ENCODE measurements at places on chromosomes 4 and X.

GRCh38 chr4:100483796-100484195 lies 34.0 kb downstream of the EMCN start:
- no peak for DNase-seq

- no peak for DNase-seq
Observed at GRCh38 chrX:133888984-133889383, 96.4 kb downstream of the GPC3 start.

DNA sequence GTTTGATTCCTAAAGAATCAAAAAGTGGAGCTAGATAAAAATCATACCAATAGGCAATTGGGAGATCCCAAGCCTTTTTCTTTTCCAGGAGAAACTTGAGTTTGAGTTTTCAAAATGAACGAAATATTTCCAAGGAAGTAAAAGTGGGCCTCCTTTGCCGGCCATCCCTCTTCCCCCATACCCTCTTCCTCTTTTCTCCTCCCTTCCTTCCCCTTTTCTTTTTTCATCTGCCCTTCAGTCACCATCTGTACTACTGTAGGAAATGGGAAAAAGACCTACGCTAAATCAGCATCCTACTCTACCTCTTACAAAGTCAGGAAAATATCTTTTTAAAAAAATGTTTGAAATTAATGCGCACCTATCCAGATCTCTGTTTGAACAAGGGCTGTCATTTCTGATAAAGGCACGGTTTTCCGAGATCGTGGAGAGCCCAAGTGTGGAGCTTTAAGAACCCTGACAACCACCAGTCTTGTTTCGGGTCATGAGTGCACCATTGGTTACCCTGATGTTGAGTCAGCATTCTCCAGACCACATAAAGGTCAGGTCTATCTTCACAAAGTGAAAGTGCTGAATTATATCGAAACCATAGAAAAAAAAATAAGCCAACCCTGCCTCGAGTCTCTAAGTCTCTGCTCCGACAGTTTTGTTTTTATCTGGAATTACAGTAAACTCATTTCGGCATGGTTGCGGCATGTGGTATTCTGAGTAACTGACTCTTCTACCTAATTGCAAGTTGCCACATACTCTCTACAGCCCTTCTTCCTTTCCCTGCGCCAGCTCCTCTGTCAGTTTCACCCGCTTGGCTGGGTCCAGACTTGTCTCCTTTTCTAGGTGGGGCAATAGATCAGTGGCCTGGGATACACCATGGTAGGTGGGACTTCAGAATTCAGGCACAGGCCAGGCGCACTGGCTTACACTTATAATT lies 140.2 kb upstream of the KLF3 start:
- peak; percentile 38 for DNase-seq

DNA sequence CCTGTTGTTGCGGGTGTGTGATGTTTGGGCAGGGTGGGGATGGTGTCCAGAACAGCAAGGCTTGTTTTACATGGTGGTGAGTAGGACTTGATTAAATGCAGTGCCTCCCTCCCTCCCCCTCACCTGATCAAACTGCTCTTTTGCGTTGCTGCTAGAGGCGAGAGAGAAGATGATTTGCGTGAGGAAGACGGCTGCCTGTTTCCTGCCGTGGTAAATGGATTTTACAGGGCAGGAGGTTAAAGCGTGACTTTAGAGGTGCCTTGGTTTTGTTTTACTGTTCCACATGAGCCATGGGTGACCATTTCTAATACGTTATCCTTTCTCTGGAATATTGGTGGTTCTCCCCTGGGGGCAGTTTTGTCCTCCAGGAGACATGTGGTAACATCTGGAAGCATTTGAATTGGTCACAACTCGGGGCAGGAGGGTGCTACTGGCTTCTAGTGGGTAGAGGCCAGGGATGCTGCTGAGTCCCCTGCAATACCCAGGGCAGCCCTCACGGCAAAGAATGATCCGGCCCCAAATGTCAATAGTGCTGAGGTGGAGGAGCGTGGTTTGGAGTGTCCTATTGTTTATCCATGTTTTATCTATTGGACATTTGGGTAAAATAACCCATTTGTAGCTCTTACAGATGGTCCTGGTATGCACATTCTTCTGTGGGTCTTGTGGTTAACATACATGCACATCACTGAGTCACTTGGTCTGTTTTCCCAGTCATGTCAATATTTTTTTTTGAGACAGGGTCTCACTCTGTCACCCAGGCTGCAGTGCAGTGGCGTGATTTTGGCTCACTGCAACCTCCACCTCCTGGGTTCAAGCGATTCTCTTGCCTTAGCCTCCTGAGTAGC lies 73.7 kb downstream of the SHROOM2 start:
- DNase-seq = no peak

- DNase-seq = no peak
Observed at GRCh38 chr4:94523617-94524016, 71.9 kb downstream of the PDLIM5 start.

GRCh38 chr4:121185960-121186359 lies 21.8 kb upstream of the TNIP3 start:
- DNase-seq = no peak

- DNase-seq = no peak
Observed at GRCh38 chrX:21700967-21701366, 42.8 kb upstream of the KLHL34 start.

- no peak for DNase-seq
Observed at GRCh38 chr4:158410272-158410671, 111.4 kb upstream of the RXFP1 start.

DNA sequence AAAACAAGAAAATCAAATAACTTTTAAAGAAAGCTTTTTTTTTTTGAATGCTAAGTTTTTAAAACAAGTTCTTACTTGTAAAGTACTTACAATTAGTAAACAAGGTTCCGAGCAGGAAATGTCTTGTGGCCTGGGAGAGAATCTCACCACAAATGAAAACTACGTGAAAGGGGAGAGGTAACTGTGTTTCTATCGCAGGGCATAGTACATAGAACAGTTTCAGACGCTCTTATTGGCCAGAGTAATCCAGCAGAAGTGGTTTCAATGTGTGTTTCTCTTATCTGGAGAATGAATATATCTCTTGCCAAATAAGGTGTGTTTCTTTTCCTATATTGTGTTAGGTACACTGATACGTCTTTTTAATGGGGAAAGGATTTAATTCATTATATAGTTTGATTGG lies at the start of gene PLAC8:
TSS of gene PLAC8 (minus strand) at position 154 of the 400 bp plus-strand sequence. CDS start 6,808 bp downstream, outside the sequence.
- DNase-seq = no peak

DNA sequence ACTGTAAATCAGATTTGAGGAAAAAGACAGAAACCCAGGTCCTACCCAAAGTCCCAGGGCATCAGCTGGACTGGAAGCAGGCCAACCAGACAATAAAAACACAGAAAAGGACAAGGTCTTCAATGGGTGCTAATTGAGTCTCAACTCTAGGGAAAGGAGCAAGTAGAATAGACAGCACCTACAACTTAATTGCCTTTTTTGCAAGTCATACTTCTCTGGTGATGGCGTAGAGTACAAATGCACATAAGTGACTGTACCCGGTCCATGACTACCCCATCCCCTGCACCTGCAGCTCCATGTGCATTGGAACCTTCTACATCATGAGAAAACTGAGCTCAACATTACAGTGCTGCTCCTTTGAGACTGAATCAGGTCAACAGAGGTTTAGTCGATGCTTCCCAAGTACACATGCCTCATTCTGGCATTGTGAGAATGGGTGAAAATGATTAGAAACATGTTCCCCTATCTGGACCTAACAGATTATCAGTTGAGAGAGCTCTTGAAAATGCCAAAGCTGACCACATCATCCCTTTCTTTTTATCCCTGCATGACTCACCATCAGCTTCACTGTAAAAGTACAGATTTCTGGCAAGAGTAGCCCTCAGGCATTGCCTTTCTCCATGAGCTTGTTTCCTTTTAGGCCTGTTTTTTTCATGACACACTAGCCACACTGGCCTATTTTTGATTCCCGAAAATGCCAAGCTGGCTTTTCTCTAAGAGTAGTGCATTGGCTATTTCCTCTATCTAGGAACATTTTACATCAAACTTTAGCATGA lies 298.3 kb downstream of the HS3ST1 start:
- DNase-seq = no peak

DNA sequence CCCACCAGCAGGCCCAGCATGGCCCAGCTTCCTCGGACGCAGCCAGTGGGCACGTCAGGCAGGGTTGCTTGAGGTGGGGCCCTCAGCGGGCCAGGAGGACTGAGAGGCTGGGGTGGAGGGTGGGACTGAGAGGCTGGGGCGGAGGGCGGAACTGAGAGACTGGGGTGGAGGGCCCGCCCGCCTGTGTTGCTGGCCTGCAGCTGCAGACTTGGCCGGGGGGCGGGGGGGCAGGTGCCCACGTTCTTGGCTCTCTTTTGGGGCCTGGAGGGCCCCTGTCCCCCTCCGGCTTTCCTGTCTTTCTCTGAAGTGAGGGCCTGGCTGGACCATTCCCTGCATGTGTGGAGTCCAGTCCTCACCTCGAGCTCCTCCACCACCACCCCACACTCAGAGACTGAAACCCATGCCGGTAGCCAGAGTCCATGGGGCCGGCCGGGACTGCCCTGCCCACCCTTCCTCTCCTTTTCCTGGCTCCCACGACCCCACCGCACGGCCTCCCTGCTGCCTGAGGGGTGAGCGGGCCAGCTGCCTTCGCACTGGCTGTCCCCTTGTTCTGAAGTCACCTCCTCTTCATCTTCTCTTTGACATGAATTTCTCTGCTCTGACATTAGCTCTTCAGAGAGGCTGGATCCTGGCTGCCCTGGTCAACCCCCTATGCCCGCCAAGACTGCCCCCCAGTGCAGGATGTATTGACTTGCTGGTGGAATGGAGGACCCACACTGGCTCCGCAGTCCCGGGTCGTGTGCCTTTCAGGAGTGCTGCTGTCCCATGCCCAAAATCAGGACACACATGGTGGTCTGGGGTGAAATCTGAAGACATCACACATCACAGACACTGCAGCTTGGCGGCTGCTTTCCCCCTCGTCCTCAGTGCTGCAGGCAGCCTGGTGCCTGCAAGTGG lies 10.1 kb upstream of the NKX1-1 start:
- DNase-seq = no peak

- no peak for DNase-seq
Observed at GRCh38 chr4:3773552-3774001, 7.4 kb downstream of the ADRA2C start.

- no peak for DNase-seq
Observed at GRCh38 chr4:165380805-165381204, 2.0 kb downstream of the CPE start.

DNA sequence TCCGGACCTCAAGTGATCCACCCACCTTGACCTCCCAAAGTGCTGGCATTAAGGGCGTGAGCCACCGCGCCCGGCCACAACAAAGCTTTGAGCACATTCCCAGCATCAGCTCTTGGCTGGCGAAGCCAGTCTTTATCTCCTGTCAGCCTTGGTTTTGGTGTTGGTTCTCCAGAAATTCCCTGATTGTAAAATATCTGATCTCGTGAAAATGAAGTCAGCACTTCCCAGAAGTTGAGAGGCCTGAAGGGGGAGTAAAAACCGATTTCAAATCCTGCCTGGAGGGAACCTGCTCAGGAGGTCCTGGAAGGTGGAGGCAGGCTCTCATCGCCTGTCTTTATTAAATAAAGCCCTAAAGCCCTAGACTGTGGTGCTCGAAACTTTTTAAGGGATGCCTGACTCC lies 33.6 kb downstream of the PTTG2 start:
- DNase-seq = no peak

- DNase-seq = no peak
Observed at GRCh38 chr4:88672987-88673386, 24.6 kb downstream of the NAP1L5 start.

GRCh38 chrX:138917781-138918180 lies 206.3 kb upstream of the FGF13 start:
- no peak for DNase-seq

DNA sequence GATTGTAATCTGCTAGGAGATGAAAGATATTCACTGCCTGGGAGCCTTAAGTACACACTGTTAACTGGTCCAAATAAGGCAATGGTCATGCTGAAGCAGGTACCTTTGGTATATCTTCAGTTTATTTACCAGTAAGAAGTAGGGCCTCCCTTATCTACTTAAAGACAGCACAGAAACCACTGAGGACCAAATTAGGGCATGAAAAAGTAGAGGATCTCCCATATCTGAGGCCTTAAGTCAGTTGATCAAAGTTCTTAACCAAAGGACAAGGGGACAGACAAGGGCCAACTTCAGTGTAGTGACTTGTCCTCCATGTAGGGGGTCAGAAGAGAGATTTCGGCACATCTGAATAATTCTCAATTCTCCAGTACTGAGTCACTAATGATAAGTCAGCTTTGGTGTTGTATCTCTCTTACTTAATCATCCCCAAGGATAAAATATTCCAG lies 59.1 kb downstream of the AMELX start:
- no peak for DNase-seq

DNA sequence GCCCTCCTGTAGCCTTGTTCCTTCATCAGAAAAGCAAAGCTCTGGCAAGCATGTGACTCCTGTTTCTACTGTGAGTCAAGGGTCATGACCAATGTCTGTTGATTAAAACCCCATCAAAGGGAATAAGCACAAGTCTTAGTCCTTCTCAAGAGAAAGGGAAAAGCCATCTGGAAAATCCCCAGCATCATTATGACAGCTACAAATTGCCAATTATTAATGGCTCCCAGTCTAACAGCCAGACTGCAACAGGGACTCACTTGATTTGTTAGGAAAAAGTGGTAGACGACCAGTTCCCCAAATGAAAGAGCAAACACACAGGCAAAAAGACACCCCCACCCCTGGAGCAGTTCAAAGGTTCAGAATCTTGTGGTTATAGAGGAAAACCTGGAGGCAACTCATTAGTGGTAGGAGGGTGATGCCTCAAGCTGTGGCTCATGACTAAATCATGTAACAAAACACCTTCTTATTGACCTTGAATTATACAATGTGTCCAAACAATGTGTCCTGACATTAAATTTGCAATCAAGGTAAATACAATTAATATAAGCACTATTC lies 315.7 kb downstream of the HNRNPD start:
- no peak for DNase-seq

DNA sequence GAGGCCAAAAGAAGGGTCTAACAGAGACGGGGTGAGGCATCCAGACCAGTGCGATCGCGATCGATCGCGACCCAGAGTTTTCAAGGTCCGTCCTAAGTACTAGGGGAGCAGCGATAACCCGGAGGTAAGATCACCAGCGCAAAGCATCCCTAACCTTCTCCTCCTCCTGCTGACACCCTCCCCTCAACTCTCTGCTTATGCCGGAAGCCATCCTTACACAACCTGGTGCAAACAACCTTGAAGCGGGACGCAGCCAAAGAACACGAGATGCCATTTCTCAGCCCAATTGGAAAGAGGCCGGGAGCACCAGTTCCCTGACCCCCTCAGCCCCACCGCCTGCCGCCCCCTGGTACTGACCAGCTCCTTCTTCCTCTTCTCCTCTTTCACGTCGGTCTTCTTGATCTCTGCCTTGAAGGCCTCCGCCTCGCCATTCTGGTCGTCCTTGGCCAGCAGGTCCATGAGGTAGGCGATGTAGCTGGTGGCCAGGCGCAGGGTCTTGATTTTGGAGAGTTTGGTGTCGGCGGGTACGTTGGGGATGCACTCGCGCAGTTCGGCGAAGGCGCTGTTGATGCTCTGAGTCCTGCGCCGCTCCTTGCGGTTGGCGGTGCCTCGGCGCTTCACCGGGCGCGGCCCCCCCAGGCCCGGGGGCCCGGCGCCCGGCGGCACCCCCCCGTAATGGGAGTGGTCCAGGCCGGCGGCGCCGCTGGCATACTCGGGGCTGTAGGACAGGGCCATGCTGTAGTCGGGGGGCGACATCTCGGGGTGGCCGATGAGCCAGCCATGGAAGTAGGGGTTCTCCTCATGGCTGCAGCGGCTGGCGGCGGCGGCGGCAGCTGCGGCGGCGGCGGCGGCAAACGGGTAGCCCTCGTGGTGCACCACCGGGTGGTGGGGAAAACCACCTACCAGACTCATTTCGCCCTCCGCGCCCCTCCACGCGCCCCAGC lies 1.4 kb downstream of the HAND2 start:
- DNase-seq = no peak

- peak; percentile 65 for DNase-seq
Observed at GRCh38 chrX:154734061-154734781, 16.7 kb downstream of the GAB3 start.

GRCh38 chrX:67604979-67605703 lies 61.3 kb downstream of the AR start:
- DNase-seq = no peak

All from left lung (tissue), 14 donors.